Kidney glomerular epithelial cell (primary cell): ENCODE measurements at places on chromosomes 2 and 18.

DNA sequence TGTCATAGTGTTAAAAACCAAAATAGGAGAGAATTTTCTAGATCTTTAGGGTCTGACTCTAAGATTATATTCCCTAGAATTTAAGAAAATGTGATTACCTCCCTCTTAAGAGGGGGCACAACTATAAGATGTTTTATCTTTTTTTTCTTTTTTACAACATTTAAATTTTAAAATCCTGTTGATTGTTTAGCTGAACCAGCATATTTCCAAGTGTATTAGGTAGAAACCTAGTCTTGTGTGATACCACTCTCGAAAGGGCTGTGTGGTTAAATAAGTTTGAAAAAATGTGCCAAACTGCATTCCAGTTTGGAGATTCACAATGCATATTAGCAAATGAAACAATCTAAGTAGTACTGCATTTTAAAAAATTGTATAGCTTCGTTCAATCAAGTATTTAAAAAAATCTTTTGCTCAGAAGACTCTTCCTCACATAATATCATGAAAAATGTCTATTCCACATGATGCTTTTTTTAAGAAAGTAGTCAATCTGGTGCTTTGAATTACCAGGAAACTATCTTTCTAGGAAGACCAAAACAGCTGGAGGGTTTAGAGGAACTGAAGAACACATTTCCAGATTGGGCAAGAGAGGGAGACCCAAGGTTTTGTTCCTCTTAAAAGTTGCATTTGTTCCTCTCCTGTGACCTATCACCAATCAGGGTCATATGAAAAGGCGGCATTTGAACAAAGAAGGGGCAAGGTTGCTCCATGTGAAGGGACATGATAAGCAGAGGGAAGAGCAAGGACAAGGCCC lies 98.8 kb downstream of the DPP4 start:
- DNase-seq = no peak

- no peak for DNase-seq
Measured at GRCh38 chr18:56711708-56712445, 60.7 kb downstream of the WDR7 start.

DNA sequence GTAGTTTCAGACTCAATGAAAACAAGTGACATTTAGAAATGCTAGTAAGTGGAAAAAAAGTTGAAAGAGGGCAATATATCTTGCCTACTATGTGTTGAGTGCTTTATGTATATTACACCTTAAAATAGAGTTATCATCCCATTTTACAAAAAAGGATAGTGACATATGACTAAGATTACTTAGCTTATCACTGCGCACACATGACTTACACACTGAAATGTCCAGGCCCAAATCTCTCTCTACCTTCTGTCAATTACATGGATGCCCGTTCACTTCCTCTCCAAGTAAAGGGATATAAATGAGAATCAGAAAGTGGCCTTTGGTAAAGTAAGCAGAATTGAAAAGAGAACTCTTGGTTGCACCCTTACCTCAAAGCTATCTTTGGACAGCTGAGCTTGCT lies 3.6 kb upstream of the PARD3B start:
- no peak for DNase-seq

DNA sequence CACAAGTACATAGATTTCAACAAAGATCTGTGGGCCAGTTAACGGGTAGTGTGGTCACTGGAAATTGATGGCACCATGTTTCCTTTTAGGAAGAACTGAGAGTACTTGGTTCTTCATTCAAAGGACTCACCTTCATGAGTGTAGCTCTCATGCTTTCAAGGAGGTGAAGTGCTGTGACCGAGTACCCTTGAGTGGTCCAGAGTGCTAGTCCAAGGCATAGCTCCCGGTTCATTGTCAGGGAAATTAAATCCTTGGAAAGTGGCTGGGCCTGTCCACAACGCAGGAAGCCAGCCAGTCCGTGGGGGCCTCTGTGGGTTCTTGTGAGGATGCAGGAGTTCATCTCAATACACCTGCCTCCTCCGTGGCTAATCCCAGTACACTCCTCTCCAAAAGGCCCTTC lies 295.1 kb downstream of the GALR1 start:
- DNase-seq = no peak

DNA sequence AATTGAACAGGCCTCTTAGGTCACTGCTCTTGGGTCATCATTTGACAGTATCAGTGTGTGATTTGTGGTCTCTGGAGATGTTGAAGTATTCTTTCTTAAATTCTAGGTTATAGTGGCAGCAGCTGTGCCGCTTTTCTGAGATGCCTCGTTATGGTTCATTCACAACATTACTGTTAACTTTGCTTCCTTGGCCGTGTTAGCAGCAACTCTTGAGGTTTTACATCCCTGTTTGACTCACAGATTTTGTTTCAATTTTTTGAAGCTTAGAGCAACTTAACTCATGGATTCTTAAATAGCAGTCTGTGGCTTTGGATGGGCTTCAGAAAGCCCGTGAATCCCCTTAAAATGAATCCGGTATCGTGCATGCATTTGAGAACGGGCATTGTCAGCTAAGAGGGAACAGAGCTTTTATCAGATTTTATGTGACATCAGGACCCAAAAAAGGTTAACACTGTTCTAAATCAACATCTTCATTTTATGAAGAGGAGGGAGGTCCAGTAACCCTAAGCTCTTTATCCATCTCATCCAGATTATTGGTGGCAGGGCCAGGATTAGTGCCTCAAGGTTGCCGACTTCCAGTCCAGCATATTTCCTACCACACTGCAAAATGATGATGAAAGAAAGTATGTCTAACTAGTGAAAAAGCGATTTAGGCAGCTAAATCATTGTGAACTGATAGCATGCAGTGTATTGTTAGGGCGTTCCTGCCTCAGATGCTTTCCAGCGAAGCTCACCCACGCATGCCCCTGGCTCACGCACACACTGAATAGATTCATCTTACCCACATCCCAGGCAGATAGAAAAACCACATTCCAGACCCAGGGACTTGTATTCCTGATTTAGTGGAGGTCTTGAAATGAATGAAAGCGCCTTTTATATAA lies 5.1 kb downstream of the TRIB2 start:
- no peak for DNase-seq

DNA sequence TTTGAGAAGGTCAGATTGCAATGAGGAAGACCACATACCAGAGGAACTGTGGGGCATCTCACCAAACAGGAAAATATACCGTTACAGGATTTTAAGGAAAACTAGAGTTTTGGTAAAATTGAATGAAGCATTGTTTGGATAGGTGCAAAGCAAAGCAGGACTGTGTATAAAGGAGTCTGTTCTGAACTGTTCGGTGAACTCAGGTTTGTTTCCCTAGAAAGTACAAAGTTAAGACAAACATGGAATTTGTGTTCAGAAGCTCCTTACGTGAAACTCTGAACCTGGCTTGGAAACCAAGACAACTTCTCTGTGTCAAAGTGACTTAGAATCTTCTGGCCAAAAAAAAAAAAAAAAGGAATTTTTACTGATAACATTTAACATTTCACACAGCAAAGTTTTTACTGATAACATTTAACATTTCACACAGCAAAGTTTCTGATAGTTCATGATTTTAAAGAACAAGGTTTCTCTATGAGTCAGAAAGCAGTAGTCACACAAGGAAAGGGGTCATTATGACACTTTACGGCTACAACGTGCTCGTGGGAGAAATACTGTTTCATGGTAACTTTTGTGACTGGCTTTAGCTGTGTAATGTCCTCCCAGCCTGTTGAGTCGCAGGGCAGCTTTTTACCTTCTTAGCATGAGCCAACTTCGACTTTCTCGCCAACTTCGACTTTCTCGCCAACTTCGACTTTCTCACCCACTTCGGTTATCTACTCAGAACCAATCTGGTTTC lies 21.2 kb upstream of the TET3 start:
- no peak for DNase-seq

DNA sequence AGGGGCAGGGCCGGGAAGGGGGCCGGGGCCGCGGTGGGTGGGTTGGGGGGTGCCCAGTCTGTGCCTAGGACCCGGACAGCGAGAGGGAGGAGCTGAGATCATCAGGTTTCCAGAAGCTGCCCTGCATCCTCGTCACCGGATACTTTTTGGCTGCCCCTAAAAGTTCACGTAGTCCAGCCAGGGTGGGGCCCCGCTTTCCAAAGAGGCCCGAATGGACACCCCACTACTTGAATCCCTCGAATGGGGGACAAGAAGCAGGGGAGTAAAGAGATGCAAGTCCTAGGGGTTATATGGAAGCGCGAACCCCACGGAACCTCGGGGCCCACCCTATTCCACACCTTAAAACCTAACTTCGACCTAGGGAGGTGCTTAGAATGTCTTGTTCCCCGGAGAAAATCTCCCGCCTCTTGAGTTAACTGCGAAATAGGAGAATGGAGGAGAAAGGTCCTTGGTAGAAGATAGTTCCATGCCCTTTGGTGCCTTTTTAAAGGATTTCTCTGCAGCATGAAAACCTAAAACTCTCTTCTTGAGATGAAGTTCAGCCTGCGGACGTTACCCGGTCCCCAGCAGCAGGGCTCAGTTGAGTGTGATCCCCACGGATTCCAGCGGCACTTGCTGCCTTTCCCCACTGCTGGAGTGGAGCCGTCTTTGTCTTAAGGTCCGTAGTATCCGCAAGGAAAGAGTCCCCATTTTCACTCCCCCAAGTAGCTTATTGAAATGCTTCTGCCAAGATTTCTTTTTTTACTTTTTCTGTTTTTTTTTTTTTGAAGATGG lies 2.1 kb upstream of the RNF152 start:
- DNase-seq = no peak

GRCh38 chr2:41400088-41400665 lies 647.6 kb upstream of the PKDCC start:
- no peak for DNase-seq

DNA sequence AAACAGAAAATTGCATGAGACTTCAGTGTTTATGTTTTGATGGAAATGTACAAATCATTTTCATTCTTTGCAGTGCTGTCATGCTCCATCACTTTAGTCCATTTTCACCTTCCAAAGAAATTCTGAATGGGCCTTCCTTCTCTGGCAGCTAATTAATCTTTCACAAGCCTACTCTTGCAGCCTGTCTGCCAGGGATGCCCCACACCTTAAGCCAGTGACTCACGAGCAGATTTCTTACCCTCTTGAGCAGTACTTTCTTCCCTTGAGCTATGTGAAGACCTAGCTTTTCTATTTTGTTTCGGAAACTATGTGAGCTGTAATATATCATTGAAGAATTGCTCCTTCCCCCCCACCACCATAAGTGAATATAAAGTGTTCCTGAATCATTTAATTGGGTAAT lies 404.3 kb upstream of the VWC2L start:
- DNase-seq = peak; percentile 13

GRCh38 chr2:14256890-14257289 lies 375.6 kb upstream of the LRATD1 start:
- peak; percentile 15 for DNase-seq

- peak; percentile 18 for DNase-seq
Measured at GRCh38 chr2:24421668-24422067, 61.3 kb upstream of the ITSN2 start.

DNA sequence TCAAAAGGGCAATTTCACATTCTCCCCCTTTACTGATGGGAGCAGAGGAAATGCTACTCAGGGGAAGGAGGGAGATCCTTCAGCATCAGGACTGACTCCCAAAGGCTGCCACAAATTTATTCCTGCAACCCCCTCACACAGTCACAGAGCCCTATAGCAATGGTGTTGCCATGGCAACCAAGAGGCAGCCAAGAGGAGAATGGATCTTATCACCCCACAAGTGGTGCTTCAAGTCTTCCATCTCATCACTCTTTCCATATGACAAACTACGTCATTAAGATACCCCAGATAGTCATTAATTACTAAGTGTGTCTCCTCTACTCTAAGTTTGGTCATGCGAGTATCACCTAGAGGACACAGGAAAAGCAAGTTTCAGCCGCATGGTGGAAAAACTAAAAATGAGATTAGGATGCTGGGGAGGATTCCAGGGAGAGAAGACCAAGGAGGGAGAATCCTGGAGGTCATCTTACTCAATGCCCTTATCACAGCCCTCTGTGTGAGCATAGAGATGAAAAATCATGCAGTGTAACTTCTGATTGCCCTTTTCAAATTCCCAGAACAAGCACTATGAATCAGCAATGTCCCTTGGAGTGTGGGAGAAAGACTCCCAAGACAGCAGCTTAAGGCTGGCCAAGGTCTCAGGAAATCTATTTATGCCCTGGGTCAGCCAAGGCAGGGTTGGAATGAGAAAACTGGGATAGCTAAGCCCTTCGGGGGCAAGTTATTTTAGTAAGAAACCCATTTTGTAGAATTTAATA lies 885.7 kb upstream of the KLHL29 start:
- no peak for DNase-seq

DNA sequence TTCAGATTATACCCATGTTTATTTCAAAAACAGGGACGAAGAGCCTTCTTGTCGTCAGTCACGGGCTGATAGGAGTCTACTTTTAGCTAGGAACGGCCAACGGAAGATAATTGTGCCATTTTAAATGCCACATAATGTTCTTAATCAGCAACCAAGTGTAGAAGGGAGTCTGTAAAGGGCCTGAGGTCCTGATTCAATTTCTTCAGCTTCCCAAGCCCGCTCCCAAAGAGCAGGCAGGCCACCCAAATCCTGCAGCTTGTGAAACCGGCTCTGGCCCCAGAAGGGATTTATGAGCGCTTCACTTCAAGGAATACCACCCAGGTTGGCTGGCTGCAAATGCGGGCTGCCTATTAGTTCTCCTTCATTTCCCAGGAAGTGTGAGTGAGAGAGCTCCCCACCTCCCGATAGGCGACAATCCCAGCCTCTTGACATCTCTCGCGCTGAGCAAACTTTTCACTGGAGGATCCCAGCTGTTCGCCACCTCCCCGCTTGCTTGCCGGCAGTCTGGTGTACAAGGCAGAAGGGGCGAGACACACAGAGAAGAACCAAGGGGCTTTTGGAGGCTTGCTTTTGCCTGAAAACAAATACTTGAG lies 272.9 kb downstream of the CDH20 start:
- DNase-seq = peak; percentile 30

DNA sequence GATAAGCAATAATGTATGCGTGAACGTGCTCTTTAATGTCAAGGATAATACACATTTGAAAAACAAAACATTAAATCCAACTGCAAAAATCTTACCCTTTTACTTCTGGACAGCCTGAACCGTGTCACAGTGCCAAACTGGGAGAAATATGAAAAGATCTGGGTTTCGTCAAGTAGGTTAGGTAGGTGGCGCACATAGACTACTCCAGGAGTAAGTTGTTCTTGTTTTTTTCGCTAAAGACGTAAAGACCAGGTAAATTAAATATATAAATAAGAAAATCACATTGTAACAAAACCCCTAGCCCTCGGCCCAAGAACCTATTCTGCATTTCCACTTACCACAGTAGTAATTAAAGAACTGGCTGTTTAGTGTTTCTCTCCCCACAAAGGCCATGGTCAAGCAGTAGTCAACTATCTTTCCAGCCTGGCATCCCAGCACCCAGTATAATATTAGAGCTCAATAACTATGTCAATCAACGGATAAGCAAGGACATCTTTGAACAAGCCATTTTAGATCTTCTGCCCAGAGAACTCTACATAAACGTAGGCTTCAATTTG lies 1.1 kb downstream of the NIFK start:
- peak; percentile 5 for DNase-seq

DNA sequence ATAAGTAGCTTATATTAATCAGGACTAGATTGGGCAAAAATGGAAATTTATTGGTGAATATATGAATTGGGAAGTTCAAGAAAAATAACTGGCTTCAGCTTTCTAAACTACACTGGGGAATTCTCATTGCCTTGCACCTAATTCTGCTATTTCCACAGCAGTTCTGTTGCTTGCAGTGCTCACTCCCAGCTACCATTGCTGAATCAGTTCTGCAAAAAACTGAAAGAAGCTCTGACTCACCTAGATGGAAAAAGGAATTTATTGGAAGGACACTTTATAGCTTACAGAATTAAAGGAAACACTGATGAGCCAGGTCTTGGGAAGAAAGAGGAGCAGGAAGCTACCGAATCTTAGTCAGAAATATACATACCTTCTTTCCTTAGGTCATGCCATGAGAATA lies 60.3 kb upstream of the ACVR1 start:
- peak; percentile 25 for DNase-seq

GRCh38 chr2:181357979-181358378 lies 99.2 kb upstream of the ITGA4 start:
- DNase-seq = no peak
